ENCODE measurements at places on chromosomes 2 and 18. TPM values are rescaled to one million over a fixed set of nuclear protein-coding genes. Genes with fewer than 3 reads are reported as not detected.

DNA sequence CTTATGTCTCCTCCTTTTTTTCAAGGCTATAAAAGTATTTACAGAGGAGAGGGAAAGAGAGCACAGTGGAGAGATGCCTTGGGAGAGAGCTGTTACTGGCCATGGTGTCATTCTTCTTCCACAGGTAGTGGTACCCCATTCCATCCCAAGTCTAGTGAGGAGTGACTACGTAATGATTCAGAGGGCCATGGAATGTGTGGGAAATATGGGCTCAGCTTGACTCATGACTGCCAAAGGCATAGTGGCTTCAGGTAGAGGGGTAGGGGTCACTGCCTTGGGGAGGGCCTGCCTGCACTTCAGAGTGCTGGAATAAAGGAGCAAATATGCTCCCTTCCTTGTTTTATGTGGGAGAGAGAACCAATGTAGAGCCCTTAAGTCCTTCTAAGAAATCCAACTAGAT is 620.6 kb downstream of the IRS1 start:
- DNase-seq, result no peak

DNA sequence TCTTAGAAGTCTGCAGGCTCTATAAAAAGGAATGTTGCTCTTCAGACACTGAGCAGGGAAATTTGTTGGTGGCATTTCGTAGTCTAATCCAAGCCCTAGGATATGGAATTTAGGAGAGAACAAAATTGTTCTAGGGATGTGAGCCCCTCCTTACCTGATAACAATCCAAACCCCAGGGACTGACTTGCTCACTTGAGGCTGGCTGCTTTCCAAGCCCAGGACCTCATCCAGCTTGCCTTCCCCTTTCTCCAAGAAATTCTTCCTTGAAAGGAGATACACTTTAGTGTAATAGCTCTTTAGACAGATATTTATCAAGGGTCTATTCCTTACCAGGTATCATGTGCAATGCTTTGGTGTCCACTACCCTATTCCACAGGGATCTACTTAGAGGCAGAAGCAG is 279.8 kb downstream of the C1D start:
- DNase-seq, result no peak

DNA sequence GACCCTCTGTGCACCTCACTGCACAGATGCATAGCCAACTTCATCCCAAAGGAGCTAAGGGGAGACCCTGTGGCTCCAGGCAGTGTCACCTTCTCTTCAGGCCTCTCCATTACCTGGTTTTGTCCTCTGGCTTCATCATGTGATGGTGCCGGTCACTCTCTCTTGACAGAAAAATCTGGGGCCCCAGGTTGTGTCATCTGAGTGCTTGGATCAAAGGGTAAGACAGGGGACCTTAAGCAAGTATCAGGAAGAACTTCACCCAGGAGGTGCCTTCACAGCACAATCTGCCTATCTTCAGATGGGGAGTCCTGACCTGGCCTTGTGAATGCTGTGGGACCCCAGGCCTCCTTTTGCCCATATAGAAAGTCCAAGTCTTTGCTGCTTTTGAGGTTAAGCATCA is 104.4 kb downstream of the POLR1A start:
- DNase-seq, result no peak

DNA sequence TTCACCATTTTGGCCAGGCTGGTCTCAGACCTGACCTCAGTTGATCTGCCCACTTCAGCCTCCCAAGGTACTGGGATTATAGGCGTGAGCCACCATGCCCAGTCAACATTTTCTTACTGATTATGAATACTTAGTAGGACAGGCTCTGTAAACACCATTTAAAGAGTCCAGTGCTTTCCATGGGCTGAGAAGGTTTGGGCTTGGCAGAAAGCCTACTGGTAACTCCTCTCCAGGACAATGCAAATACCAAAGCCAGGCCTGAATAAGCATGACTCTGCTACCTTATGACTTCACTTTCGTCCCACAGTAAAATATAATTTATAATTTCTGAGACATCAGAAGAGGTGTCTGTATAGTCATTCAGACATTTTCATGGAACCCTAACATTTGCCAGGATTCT is 60.2 kb upstream of the FAM117B start:
- DNase-seq, result no peak

Gene RAB27B
- 3.3 TPM for total RNA-seq

- DNase-seq, result no peak
Measured at GRCh38 chr18:57353137-57353939, 981 bp downstream of the ST8SIA3 start.

Gene BIRC6
- total RNA-seq, result 112 TPM

DNA sequence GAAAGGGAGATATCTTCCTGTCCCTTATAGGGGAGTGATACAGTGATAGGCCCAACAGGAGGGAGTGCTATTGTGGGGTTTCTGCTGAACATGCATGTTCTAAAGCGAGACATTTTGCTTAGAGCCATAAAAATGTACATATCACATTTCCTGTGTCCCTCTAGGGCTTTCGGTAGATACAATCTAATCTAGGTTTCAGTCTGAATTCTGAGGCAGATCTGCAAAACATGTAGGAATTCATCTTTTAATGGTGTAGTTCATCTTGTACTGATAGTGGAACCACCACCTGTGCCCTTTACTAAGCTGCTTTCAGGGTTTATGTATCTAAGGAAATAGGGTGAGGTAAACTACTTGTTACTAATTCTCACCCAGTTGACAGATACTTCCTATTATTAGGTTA is 73.8 kb downstream of the SPTBN1 start:
- DNase-seq, result no peak

DNA sequence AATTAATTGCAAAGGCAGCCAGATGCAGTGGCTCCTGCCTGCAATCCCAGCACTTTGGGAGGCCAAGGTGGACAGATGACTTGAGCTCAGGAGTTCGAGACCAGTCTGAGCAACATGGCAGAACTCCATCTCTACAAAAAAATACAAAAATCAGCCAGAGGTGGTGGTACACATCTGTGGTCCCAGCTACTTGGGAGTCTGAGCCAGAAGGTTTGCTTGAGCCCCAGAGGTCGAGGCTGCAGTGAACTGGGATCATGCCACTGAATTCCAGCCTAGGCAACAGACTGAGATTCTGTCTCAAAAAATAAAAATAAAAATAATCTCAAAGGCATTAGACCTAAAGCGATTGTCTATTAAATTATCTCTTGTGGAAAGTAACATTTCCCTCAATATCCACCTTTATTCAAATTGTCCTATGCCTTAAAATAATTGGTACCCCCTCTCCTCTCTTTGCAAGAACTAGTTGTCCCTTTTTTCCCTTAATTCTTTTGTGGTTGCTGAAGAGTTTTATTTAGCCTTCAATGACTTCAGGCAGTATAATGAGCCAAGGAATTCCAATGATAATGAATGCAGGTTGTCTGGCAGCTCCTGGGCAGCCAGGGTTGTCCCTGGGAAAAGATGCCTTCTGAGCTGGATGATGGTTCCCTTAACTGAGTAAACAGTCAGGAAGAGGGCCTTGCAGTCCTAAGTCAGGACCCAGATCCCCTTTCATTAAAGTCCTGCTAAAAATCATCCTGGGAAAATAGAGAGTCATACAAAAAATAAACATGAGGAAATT is 32.2 kb downstream of the GPR75 start:
- no peak for DNase-seq

GRCh38 chr2:227462462-227462951 is 9.4 kb upstream of the AGFG1 start:
- DNase-seq, result no peak

- no peak for DNase-seq
Measured at GRCh38 chr2:71500426-71501079, 47.2 kb downstream of the DYSF start.

Gene PCARE
- not detected for total RNA-seq

DNA sequence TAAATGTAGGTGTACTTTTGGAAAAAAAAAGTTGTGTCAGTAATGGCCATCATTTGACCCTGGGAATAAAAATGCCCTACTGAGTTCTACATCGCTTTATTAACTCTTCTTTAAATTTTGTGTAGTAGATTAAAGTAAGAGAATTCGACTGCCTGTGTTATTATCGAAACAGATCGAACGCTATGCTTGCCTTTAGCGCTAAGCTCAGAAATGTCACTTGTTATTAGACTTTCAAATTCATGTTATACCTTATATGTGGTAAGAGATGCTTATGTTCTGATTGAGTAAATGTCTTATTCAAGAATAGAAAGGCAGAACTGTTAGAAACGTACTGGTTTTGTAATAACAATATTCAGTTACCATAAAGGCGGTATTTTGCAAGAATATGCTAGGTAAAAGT is 1.4 kb downstream of the UGP2 start:
- no peak for DNase-seq

DNA sequence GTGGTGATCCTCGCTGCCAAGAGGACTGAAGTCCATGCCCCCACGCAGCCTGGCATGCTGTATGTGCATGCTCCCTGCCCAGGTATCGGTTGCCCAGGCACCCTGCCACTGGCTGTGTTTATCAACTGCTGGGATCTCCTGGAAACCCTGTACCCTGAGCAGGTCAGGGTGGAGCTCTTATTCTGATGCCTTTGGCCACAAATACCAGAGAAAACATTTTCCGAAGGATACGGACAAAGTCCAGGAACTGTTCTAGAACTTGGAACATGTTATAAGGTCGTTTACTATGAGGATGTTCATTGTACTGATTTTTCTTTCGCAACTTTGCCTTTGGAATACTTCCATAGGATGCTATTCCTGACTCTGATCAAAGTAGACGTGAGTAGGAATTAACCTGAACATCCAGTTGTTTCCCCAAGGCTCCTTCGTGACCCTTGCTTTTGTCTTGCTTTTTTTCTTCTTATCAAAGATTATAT is 55.2 kb downstream of the TMEM17 start:
- DNase-seq, result peak; percentile 64

Gene REG1A
- total RNA-seq, result 885 TPM

Gene DGKD
- 102 TPM for total RNA-seq

Gene MAB21L4
- total RNA-seq, result 8.1 TPM

Gene GLB1L
- total RNA-seq, result 5.8 TPM

DNA sequence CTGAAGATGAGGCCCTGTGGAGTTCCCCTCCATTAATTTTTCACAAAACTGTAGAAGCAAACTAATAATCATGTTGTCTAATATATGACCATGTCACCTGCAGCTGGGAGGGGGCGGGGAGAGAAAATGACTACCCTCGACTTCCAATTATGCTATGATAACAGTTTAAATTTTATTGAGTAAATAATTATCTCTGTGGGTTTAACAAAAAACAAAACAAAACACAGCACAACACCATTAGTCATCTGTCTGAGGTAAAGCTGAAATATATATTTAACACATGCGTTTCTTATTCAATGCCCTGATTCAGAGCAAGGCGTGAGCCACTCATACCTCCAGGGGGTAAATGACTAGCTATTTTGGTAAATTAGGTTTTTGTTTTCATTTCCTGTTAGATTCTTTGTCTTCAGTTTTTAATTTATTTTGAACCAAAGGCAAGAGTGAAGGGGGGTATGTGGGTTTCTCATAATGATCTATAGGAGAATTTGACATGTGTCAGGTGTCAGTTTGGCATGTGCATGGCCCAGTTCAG is 77.4 kb upstream of the ZCCHC2 start:
- no peak for DNase-seq

Gene HMSD
- not detected for total RNA-seq

GRCh38 chr2:31319406-31320175 is 85.6 kb downstream of the EHD3 start:
- peak; percentile 12 for DNase-seq

- peak; percentile 49 for DNase-seq
Measured at GRCh38 chr2:239252801-239253200, 148.0 kb downstream of the HDAC4 start.

Gene GALR1
- 0.06 TPM for total RNA-seq

Gene AKAIN1
- not detected for total RNA-seq

Gene TXNDC2
- total RNA-seq, result not detected

- no peak for DNase-seq
Measured at GRCh38 chr2:177313162-177313781, 48.7 kb upstream of the NFE2L2 start.

DNA sequence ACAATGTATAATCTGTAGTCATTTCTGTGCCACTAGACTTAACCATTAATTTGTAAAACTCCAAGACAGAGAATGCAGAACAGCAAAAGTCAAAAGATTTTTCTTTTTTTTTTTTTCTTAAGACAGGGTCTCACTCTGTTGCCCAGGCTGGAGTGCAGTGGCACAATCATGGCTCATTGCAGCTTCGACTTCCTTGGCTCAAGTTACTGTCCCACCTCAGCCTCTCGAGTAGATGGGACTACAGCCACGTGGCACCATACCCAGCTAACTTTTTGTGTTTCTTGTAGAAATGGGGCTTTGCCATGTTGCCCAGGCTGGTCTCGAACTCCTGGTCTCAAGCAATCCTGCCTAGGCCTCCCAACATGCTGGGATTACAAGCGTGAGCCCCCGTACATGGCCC is 80.1 kb downstream of the TLK1 start:
- DNase-seq, result no peak

GRCh38 chr2:142863485-142863961 is 13.9 kb upstream of the KYNU start:
- no peak for DNase-seq

GRCh38 chr2:166240387-166241313 is 112.8 kb upstream of the SCN1A start:
- no peak for DNase-seq

DNA sequence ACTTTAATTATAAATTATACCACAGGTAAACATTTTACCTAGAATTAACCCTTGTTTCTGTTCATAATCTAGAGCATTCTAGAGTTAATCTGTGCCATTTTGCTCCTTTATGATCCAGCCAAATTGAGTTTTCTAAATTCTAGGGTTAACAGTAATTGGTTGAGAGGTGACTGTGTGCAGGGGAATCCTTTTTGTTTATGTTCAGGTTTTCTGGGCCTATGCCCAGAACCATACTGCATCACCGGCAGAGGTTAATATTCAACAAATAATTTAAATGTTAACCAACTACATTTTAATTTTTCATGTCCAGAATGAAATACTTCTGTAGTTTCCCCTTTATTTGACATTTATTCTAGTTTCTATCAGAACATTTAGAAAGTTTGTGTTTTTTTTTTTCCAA is 32.3 kb downstream of the CARF start:
- no peak for DNase-seq

GRCh38 chr2:7609974-7610373 is 692.8 kb downstream of the RNF144A start:
- no peak for DNase-seq

Gene UGT1A3
- 2.6 TPM for total RNA-seq

DNA sequence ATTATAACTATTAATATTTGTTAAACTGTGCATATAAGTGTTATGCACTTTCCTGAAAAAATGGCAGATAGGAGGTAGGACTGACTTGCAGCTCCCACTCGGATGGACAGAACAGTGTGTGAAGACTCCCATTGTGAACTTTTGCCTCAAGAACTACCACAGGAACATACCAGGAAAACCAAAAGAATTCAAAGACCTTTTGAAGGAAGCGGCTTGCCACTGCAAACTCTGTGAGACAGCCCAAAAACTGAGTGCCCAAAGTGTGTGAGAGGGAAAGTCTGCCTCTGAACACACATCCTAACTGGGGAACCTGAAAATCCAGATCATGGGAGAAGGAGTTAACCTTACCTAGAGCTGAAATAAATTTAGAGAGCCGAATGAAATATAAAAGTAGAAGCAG is 171.0 kb downstream of the ZBTB7C start:
- DNase-seq, result no peak

- no peak for DNase-seq
Measured at GRCh38 chr2:114968748-114969400, 526.4 kb downstream of the DPP10 start.

Data from mucosa of descending colon (tissue), 3 donors.